Stimulated activated CD8-positive, alpha-beta memory T cell treated with anti-CD3 and anti-CD28 coated beads, Interleukin-15, amount 100 ng/mL, for 4 hours (primary cell): ENCODE measurements at places on chromosomes 12 and 14.

DNA sequence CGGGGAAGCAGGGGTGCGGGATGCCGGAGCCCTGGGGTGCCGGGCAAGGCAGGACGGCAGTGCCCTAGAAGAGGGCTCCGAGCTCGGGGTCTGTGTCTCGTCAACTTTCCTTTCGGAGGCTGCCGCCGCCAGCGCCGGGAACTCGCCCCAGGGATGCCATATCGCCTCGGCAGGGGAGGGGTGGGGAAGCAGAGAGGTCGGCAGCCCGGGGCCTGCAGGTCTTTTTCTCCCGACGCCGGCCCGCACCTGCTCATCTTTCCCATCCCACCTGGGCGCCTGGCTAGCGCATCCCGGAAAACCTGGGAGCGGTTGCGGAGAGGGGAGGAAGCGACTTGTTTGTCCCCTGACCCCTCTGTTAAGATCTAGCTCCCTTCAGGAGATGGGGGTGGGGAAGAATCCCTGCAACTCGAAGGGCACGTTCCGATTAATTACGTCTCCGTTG is 547 bp downstream of the CNTN1 start:
- no peak for DNase-seq

DNA sequence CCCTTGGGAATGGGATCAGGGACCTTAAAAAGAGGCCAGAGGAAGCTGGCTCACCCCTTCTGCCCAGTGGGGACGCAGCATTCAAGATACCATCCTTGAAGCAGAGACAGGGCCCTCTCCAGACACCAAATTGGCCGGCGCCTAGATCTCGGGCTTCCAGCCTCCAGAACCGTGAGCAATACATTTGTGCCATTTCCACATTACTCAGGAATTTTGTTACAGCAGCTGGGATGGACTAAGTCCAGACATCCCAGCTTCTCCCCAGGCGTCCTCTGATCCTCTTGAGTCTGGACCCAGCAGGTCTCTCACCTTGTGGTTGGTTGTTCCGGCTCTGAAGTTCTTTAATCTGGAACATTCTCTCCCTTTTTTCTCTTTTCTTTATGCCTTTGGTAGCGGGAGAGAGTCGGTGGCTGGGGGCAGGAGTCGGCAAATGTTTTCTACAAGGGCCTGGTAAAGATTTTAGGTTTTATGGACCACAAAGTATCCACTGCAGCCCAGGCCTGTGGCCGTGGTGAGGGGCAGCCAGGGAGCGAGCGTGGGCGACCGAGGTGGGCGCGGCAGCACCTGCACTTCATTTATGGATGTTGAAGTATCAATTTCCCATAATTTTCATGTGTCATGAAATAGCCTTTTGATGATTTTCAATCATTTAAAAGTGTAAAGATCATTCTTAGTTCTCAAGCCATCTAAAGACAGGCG is 4.8 kb downstream of the CEP170B start:
- DNase-seq = no peak

- no peak for DNase-seq
These were observed 1.4 kb downstream of the MMAB start for GRCh38 chr12:109571773-109572505.

DNA sequence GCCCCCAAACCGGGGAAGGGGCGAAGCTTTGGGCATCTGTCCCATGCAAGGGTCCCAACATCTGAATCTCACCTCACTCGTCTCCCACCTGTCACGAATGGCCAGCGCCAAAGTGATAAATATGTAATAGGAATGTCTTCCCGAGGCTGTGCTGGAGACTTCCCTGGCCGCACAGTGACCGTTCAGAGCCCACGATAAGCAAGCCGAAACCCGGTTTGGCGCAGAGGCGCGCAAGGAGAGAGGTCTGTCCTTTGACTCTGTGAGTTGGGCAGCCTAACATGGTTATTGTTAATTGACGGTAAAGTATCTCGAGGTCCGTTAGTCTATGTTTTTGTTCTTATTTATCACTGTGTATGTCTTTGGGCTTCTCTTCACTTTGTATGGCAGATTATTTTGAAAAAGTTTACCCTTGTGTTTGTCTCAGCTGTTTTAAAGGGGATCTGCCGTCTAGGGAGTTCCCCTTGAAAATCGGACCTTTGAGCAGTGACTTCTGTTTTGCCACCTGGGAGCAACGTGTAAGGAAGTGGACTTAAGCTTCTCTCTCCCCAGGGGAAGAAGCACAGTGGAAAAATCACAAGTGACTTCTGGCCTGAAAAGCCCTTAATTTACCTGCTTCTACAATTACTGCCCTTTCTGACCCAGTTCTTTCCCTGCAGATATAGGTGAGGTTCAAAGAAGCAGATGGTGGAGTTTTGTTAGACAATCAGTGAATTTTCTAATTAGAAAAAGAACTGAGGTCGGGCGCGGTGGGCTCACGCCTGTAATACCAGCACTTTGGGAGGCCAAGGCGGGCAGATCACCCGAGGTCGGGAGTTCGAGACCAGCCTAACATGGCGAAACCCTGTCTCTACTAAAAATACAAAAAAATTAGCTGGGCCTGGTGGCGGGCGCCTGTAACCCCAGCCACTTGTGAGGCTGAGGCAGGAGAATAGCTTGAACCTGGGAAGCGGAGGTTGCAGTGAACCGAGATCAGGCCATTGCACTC is 1.1 kb upstream of the TM9SF1 start:
- no peak for DNase-seq

- no peak for DNase-seq
These were observed 721 bp upstream of the CTSG start for GRCh38 chr14:24576771-24577170.

DNA sequence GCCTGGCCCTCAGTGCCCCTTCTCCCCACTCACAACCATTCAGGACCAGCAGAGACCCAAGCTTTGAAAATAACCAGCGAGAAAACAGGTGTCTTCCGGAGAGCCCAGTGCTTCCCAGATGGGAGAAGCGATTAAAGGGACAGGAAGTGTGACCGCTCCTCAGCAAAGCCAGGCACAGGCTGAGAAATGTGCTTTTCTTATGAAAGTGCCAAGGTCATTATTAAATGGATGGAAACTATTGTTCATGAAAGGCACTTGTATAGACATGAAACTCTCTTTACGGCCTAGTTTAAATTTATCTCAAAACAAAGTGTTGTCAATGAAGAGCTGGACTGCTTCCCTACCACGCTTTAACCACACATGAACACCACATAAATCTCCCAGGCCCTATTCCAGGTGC is 210.4 kb downstream of the SPTSSA start:
- DNase-seq = no peak

- no peak for DNase-seq
These were observed 14.3 kb upstream of the LGALS3 start for GRCh38 chr14:55114720-55115119.

GRCh38 chr12:52630599-52631200 is 12.3 kb upstream of the KRT73 start:
- DNase-seq = no peak

DNA sequence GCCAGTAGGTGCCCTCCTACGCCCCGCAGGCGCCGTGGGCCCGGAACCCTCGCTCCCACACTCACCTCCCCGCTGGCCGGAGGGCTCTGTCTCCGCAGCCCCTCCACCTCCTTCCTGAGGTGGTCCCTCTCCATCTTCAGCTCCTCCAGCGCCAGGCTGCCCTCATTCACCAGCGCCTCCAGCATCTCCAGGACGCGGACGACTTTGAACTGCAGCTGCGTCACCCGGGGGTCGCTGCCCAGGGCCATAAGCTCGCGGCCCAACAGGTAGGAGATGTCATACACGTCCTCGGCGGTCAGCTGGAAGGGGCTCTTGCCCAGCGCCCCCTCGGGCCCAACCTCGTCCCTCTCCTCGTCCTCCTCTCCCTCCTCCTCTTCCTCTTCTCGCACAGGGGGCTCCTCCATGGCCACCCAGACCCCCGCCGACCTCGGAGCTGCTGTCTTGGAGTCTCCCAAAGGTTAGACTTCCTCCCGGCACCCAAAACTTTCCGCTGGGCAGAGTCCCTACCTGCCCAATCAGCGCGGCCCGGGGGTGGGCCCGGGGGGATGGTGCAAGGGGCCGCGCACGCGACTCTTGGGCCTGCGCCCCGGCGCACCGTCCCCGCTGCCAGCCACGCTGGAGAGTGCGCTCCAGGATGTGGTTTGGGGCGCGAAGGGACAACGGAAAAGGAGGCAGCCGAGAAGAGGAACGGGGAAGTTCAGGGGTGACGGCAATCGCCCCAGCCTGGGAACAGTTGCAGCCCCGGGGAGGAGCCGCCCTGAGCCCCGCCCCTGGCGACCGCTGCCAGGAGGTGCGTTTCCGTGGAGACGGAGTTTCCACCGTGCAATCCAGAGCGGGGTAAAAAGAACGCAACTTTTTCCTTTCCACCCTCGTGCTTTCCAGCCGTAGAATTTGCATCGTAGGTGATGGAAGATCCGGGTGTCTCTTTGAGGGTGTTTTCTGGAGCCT is at the start of gene RILPL2:
Gene RILPL2 (minus strand): TSS at position 668 of the 948 bp plus-strand sequence. CDS start 264 bp downstream, at position 404.
- peak; percentile 84 for DNase-seq

DNA sequence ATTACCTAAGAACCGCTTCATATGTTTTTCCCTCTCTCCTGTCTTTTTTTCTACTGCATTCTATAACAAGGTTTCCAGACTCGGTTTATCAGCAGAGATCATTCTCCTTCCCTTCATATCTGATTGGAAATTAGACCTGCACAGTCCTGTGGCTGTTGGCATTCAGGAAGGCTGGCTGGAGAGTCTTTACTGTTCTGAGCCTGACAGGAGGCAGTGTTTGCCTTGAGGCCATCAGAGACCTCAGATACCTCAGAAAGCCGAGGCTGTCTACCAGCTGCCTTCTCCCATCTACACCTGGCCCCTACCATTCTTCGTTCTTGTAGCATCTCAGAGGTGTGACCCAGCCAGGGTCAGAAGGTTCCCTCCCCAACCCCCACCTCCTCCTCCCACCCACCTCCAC is 182.0 kb downstream of the CAND1 start:
- DNase-seq = no peak

DNA sequence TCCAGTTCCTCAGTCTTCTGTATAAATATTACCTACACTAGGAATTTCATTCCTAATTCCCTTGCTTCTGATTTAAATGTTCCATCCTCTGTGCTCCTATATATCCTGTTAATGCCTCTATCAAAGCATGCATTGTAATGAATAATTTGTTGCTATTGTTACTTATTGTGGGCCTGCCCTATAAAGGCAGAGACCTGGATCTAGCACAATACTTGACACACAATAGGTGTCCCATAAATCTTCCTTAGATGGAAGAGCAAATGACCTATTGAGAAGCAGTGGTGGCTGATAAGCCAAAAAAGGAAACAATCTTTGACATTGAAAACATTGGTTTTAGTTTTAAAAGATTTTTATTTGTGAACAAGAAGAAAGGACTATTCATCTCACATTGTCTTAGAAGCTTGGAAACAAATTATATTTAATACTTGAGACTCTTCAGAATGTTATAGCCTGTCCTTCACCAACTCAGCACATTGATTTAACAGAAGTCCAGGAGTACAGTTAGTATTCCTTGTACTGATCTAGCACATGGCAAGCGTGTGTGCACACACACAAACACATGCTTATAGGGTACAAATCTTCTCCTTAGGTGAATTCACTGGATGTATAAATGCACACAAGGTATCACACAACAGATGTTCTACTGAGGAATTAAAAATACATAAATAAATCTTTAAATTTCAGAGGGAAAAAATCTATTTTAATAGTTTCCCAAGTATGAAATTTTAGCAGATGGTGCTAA is 135.9 kb downstream of the DUSP6 start:
- no peak for DNase-seq

GRCh38 chr12:11549119-11549518 is 100.4 kb upstream of the ETV6 start:
- DNase-seq = no peak

DNA sequence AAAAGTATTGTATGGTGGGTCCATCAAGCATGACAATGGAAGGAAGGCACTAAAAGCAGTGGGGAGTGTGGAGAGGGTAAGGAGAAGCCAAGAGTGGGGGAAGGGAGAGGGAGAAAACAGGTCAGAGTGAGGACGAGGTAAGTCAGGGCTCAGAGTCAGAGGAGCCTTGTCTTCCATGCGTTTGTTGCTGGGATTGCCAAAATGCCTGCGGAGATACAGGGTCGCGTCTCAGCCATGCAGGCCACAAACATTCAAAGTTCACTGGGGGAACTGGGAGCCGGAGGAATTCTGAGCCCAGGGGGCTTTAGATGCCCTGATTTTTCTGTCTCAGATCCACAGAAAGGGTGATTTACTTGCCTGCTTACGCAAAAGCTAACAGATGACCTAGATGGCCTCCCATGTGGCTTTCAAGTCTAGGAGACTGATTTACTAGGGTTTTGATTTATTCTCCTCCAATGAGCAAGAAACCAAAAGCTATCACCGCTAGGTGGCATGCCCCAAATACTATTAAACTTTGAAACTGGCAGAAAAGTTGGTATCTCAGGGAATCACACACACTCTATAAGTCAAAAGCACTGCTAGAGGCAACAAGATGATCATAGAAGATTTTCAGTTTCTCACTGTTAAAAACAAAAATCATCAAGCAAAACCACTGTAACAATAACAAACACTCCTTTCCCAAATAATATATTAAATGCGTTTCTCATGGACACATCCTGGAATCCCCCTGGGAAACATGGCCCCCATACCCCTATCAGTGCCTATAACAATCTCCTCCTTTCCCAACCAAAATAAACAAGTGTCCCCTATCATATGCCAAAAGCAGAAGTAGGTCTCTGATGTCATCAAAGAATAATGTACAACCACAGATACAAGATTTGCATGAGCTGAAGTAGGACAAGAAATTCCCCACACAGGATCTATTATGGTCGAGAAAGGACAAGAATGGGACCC is 26.6 kb upstream of the MDM1 start:
- peak; percentile 35 for DNase-seq

DNA sequence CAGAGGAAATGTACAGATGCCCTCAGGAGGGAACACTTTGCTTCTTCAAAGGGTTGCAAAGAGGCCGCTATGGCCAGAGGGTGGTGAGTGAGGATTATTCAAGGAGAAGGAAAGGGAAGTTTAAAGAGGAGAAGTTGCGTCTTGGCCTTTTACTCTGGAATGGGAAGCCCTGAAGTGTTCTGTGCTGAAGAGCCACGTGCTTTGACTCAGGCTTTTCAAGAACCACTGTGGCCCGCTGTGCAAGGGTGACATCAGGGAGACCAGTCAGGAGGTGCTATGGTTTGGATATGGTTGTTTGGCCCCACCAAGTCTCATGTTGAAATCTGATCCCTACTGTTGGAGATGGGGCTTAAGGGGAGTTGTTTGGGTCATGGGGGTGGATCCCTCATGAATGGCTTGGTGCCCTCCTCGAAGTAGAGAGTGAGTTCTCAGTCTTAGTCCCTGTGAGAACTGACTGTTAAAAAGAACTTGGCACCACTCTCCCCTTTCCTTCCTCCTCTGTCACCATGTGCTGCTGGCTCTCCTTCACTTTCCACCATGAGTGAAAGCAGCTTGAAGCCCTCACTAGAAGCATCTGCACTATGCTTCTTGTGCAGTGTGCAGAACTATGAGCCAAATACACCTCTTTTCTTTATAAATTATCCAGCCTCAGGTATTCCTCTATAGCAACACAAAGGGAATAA is 66.1 kb upstream of the DUSP6 start:
- DNase-seq = no peak

- DNase-seq = no peak
These were observed 140.9 kb downstream of the TMEM30B start for GRCh38 chr14:61140271-61140670.
